ENCODE measurements at places on chromosomes 7 and 10. TPM values are rescaled to one million over a fixed set of nuclear protein-coding genes. Genes with fewer than 3 reads are reported as not detected.

- DNase-seq = no peak
These were observed 90.0 kb upstream of the PLXNA4 start for GRCh38 chr7:132666071-132666773.

DNA sequence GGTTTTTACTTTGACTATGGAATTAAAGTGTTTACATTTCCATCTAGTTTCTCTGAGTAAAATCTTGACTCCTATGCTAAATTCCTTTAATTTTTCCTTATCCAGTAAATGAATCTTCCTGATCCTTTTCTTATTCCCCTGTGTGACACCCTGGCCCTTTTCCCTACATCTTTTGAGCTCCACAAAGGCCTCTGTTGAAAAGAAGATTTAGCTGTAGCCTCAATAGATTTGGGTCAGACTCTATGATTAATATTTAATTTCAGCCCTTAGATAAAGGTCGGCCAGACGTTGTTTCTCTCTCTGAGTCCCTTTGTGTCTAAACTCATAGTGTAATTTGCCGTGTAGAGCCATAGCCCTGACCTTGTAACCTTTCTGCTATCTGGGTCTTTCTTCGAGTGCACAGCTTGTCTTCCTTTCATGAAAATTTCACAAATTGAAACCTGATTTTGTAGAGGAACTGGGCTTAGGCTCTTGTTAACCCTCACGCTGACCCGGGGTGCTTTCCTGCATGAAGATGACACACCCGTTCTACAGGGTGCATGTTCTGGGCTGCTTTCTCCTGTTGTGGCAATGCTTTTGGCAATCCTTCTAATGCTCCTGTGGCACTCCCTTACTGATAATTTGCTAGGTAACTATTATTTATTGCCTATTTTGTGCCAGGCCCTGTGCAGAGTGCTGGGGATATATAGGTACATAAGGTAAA, 21.2 kb downstream of the LSMEM1 start:
- DNase-seq = no peak

DNA sequence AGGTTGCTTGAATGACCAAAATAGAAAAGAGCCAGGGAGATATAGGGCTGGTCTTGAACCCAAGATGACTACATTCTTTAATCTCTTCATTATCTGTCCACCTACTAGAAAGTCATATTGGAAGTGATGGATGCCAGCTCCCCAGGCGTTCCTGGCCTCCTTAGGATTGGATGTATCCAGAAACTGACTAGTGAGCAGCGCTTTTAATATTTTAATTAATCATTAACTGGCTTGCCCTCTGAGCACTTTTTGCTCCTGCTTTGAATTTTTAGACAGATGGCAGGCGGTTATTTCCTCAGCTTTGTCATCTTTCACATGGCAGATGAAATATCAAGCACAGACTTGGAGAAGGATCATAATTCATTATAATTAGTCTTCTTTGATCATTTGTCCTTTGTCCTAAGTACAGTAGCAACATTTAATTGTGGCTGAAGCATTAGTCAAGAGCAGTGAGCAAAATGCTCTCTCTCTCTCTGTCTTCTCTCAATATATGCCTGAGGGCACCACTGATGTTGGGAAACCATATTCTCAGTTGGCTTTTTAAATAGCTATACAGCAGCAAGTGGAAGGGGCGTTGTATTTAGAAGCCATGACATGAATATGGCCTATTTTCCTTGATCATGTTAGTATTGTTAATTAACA, 588.0 kb downstream of the NRG3 start:
- DNase-seq = no peak

GRCh38 chr10:132955479-132955878, 13.1 kb upstream of the CFAP46 start:
- DNase-seq = no peak

DNA sequence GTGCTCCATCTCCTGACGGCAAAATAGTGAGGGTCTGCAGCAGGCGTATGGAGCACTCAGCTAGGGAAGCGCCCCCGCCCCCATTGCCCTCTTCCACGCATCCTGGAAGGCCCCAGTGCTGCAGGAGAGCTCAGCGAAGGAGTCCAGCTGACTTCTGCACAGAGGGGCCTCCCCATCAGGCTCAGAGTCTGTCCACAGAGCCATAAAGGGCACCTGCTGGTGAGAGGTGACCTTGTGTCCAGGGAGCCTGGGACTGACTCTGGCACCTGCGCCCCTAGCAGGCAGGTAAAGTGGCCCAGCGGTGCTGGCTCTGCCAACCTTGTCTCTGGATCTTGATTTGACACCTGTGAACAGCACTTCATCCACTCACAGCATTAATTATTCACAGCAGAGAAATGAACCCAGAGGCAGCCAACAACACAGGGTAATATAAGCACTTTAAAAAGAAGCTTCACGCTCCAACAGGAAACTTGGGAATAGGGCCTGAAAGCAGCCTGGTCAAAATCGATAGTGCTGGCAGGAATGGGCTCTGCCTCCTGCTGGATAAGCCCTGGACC, 59.6 kb downstream of the VOPP1 start:
- no peak for DNase-seq

GRCh38 chr10:95388109-95388471, 97.3 kb upstream of the PDLIM1 start:
- DNase-seq = no peak

- no peak for DNase-seq
These were observed 112.5 kb downstream of the EPC1 start for GRCh38 chr10:32234471-32234870.

DNA sequence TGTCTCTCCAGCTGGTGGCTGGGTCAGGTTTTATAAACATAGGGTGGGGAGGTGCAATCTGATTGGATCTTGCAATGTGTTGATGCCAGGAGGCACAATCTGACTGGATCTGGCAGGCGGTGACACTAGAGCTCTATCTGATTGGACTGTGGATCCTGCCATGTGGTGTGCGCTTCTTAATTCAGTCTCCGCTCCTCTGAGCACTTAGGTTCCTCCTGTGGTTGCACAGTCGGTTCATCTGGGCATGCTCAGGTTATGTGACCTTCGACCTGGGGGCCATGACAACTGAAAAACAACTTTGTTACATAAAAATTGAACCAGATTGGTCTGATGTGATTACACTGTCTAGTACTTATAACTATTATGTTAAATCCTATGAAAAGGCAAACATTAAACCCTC, 127.1 kb upstream of the SVIL start:
- no peak for DNase-seq

- DNase-seq = no peak
These were observed 67.1 kb upstream of the DUSP5 start for GRCh38 chr10:110430340-110431273.

GRCh38 chr7:37074370-37074769, 350.1 kb upstream of the AOAH start:
- no peak for DNase-seq

- DNase-seq = no peak
These were observed 42.7 kb upstream of the SMARCD3 start for GRCh38 chr7:151291206-151291605.

- no peak for DNase-seq
These were observed 2.0 kb upstream of the HOGA1 start for GRCh38 chr10:97582169-97582568.

GRCh38 chr10:23481363-23481961, 42.6 kb downstream of the OTUD1 start:
- no peak for DNase-seq

DNA sequence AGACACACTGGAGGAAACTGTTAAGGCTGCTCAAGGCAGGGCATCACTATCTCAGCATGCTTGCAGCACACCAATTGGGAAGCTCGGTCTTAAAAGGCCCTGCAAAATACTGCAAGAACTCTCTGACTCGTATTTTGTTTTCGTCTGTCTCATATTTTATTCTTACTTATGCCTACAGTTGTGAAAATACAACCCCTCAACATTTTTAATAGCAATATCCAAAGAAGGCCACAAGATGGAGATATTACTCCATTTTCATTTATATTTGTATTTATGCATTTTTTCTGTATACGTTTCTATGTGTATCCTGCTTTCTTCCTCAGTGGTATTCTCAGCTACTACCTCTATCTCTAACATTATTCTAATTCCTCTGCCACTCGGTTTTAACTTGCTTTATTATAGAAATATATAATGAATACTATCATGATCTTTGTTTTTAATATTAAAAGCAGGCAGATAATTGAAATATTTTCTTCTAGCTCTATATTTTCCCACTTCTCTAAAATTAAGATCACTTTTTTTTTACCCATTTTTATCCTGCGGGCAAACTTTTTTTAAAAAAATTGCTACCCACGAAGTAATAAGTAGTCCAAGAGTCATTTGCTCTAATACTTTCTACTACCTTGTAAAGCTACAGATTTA, 10.0 kb downstream of the DNAJC1 start:
- DNase-seq = no peak

DNA sequence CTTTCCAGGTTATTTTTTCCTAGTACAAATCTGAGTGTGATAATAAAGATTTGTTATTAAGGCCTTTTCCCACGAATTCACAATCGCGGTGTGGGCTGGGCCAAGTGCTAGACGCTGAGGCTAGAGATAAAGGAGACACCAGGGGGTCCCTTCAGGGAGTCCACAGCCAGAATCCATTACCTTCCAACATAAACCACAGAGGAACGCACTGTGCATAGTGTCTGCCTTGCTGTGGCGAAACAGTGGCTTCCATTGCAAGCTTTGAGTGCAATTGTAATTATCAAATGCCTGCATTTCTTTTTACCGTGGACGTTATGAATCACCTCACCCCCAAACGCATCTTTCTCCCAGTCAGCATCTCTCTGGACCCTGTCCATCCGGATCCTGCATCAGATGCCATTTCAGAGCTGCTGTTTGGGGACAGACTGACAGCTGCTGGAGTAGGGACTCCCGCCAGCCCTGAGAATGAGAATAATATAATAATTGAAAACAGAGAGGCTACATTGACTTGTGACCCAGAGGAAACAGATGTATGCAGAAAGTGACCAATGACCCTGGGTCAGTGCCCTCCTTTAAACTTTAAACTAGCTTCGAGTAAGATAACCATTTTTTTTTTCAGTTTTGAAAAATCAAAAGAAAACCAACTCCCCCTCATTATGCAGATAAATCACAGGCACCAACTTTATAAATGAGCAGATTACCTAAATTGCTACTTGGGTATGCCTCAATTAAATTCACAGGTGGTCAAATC, 456.2 kb upstream of the NRP1 start:
- DNase-seq = no peak

- no peak for DNase-seq
These were observed 1.4 kb upstream of the SH3PXD2A start for GRCh38 chr10:103856797-103857170.

DNA sequence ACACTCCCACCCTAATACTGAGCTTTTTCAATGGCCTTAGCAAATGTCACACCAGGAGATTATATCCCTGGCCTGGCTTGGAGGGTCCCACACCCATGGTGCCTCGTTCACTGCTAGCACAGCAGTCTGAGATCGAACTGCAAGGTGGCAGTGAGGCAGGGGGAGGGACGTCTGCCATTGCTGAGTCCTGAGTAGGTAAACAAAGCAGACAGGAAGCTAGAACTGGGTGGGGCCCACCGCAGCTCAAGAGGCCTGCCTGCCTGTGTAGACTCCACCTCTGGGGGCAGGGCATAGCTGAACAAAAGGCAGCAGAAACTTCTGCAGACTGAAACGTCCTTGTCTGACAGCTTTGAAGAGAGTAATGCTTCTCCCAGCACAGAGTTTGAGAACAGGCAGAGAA, 338.9 kb upstream of the MBL2 start:
- DNase-seq = no peak

DNA sequence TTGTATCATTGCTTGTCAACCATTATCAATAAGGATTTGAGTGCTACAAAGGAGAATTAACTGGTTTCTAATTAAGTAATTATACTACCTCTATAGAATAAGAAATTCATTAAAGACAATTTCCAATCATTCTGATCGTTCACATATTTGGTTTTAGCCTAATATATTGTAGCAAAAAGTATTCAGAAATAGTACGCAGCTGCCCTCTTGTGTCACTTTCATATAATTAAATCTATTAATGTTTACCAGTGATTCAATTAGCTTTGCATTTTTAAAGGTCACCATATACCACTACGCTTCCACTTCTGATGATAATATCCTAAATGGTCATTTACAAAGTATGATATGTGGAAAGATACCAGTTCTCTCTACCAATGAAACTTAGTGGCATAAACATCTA, 128.3 kb downstream of the NEBL start:
- DNase-seq = no peak

- DNase-seq = no peak
These were observed 29.7 kb downstream of the STN1 start for GRCh38 chr10:103888113-103888841.

DNA sequence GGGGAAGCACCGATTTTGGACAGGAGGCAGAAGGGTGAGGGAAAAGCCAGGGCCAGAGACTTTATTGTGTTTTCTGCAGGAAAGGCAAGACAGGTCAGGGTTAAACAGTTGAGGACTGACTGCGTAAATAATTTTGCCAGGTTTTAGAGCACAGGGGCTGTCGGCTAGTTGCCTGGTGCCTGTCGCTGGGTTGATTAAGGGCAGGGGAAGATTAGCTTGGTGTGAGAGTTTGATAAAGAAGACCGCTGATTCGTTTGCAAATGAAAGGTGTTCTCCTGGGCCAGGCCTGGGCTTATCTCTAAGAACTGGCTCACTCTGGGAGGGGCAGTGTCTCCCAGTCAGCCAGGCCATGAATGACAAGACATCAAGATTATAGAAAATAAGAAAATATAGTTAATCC, 75.6 kb downstream of the SLC37A3 start:
- DNase-seq = no peak

DNA sequence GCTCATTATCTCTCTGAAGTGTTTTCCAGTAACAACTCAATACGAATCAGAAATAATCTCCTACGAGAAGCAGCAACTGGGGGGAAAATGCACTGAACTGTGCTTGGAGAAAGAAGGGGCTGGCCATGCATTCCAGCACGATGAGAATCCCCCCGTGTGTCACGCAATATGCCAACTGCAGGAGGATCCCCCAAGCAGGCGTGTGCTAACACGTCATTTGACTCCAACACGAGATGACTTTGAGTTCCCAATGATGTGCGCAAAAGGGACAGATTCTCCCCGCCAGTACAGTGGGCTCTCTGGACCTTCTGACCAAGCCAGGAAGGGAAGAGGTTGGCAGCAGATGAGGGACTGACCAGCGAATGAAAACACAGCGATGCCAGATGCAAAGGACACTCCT, 105.5 kb downstream of the KCNMA1 start:
- DNase-seq = no peak

DNA sequence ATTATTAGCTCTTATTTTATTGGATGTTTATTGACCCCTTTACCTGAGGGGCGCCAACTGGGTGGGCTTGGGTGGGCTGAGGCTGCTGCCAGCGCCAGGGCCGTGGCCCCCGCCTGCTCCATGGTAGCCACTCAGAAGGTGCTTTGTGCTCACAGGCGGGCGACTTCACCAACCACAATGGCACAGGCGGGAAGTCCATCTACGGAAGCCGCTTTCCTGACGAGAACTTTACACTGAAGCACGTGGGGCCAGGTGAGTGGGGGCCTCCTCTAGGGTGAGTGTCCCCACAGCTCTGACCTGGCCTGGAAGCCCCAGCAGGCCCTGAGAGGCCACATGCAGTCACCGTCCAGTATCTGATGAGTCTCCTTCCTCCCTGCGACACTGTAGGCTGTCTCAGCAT, 4.1 kb downstream of the PPIF start:
- no peak for DNase-seq

- DNase-seq = no peak
These were observed 516.7 kb upstream of the CELF2 start for GRCh38 chr10:10500937-10501336.

Gene TSC22D4
- 75.2 TPM for total RNA-seq

Gene CTAGE8
- not detected for total RNA-seq

Gene ELFN1
- 1.5 TPM for total RNA-seq

Gene NT5C3A
- 18.8 TPM for total RNA-seq

Gene MNX1
- 0.10 TPM for total RNA-seq

Gene ARMC3
- not detected for total RNA-seq

Gene OR2A12
- not detected for total RNA-seq

Gene ITGB1
- total RNA-seq = 1,812 TPM

Gene SDK1
- 2.3 TPM for total RNA-seq

Gene HOXA10
- total RNA-seq = 10.3 TPM

Gene R3HCC1L
- total RNA-seq = 7.8 TPM
